Common myeloid progenitor, CD34-positive (primary cell): ENCODE measurements at places on chromosomes 11 and 22.

GRCh38 chr11:116527180-116527991 is 245.4 kb downstream of the BUD13 start:
- no peak for DNase-seq

GRCh38 chr11:95788921-95789505 is 569 bp downstream of the FAM76B start:
- DNase-seq = peak; percentile 62

DNA sequence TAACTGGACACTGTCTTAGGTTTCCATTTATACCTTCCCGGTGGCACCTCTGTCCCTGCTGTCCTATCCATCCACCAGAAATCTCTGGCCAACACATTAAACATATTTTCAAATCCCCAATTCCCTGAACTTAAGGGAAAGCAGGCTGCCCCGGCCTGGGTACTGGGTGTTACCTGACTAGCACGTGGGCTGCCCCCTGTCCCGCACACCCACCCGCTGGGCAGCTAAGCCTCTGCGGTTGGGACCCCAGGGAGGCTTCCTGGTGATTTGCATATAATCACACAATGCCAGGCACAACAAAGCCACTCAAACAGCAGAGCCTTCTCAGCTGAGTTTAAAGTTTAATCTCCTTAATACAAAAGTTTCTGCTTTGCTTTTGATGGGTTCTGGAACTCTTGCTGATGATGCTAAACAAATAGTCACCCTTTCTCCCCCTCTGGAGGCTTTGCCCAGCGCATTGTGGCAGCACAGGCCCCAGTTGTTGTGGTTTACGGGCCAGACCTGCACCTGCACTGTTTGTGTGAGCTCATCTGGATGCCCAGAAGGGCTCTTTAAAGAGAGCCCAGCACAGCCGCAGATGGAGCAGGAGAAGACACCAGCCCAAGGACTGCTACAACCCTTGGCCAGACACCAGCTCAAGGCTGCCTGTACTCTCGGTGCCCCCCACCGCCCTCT is 59.9 kb upstream of the POU2AF1 start:
- DNase-seq = no peak

- no peak for DNase-seq
Measured at GRCh38 chr22:48896766-48897644, 930.7 kb downstream of the BRD1 start.

DNA sequence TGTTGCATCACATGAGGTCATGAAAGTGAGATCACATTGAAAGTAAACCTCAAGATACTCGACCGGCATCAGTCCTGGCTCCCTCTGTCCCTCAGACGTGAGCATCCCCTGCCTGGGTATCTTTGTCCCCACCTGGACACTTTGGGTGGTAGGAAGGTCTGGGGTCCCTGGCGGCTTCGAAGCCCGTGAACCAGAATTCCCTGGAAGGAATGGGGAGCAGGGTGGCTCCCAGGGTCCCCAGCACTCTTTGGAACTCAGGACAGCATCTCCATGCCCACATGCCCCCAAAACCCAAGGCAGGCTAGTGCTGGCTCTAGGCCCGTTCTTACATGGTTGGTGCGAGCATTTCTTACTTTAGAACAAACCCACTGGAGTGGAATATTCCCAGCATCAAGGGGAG is 7.5 kb downstream of the DERL3 start:
- no peak for DNase-seq

- no peak for DNase-seq
Measured at GRCh38 chr11:87832211-87832610, 343.0 kb downstream of the RAB38 start.

DNA sequence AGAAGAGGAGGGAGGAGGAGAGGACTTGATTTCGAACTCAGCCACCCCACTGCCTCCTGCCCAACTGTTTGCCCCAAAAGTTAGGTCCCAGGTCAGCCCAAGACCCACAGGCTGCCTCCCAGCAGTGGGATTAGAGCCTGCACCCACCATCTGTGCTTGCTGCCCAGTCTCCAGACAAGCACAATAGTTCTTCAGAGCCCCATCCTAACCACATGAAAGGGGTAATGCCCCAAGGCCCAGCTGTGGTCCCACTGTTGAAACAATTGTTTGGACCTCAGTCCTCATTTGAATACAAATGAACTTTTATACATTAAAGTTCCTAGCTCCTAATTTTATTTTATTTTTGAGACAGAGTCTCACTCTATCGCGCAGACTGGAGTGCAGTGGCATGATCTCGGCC is 5.4 kb upstream of the VPS51 start:
- no peak for DNase-seq

- no peak for DNase-seq
Measured at GRCh38 chr11:118132385-118133151, 20.1 kb downstream of the SCN4B start.

GRCh38 chr11:134224710-134225664 is 516 bp downstream of the VPS26B start:
- peak; percentile 68 for DNase-seq

DNA sequence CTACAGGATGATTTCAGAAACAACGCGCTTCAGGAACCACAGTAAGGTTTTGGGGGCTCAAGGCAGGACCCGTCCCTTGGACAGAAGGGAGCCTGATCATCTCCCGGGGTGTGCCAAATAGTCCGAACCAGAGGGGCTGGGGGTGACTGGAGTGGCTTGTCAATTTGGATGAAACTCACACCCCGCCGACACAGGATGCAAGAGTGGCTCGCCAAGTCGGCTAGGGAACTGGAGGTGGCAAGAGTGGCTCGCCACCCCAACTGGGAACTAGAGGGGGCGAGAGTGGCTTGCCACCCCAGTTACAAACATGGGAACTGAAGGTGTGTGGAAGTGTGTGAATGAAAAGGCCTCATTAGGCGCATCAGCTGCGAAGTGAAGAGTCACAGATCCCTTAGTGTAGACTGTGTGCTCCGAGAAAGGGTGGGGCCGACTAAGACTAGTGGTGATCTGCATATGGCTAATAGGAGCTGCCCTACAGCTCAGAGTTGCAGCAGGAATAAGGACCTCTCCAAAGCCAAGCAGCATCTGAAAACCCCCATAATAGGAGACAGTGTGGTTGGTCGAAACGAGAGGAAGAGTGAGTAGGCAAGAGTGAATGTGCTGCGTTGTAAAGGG is 26.6 kb upstream of the CPT1A start:
- DNase-seq = no peak

DNA sequence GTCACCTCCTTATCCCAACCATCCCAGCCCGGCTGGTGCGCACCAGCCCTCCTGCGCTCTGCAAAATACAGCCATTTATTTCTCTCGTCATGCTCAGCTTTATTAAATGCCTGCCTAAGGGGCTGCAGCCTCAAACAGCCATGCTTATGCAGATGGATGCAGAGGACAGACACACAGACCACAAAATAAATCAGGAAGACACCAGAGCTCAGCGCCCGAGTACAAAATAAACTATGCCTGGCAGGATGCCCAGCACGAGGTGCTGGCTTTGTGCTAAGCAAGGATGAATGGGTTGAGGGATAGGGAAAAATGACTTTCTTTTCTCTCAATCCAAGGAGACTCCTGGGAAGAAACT is 70.5 kb downstream of the RPUSD4 start:
- DNase-seq = no peak

DNA sequence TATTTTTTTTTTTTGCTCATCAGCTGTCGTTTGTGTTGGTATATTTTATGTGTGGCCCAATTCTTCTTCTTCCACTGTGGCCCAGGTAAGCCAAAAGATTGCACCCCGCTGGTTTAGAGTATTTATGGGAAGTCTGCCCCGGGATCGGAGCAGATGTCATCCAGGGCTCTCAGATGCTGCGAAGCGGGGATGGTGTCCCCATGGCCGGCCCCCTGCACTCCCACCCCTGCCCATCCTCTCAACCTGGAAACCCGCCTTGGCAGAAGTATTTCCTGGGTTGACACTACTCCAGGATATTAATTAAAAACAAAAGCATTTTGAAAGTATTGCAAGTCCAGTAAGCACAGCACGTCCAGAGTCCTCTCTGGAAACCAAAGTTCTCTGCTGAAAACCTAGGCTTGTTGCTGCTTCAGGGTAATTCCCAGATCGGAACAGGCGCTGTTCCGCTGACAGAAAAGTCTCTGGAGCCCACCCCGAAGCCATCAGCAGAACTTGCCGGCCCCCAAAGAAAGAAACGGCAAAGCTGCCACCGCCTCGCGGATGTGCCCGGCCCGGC is 833 bp downstream of the SCUBE2 start:
- peak; percentile 28 for DNase-seq

DNA sequence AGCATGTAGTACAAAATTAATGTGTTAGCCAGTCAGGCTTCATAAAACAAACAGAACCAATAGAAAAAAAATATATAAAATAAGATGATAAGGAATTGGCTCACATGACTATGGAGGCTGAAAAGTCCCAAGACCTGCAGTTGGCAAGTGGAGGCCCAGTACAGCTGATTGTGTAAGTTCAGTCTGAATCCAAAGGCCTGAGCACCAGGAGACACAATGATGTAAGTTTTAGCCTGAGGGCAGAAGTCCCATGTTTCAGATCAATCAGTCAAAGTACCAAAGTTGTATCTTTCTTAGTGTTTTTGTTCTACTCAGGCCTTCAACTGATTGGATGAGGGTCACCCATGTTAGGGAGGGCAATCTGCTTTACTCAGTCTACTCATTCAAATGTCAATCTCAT is 14.3 kb upstream of the OR10D3 start:
- DNase-seq = no peak

DNA sequence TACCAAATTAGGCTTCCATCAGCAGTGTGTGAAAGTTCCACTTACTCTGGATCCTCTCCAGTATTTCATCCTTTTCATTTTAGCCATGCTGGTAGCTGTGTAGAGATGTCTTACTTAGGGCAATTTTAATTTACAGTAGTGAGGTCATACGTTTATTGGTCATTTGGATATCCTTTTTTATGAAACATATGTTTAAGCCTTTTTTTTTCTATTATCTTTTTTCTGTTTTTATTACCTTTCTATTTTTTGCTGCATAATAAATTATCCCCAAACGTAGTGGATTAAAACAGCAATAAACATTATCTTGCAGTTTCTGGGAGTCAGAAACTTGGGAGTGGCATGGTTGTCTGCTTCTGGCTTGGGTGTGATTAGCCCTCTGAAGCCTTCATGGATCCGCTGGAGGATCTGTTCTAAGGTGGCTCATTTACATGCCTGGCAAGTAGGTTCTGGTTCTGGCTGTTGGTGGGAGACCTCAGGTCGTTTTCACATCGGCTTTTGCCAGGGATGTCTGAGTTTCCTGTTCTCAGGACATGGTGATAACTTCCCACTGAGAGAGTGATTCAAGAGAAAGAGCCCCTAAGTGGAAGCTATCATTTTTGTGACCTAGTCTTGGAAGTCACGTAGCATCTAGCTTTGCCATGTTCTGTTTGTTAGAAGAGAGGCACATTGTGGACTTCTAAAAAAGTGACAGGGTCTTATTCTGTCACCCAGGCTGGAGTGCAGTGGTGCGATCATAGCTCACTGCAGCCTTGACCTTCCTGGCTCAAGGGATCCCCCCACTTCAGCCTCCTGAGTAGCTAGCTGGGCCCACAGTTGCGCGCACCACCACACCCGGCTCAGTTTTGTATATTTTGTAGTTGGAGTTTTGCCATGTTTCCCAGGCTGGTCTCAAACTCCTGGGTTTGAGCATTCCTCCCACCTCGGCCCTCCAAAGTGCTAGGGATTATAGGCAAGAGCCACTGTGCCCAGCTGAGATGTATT is 38.6 kb downstream of the PPP6R3 start:
- no peak for DNase-seq

- DNase-seq = no peak
Measured at GRCh38 chr11:76158394-76159302, 47.7 kb downstream of the WNT11 start.

DNA sequence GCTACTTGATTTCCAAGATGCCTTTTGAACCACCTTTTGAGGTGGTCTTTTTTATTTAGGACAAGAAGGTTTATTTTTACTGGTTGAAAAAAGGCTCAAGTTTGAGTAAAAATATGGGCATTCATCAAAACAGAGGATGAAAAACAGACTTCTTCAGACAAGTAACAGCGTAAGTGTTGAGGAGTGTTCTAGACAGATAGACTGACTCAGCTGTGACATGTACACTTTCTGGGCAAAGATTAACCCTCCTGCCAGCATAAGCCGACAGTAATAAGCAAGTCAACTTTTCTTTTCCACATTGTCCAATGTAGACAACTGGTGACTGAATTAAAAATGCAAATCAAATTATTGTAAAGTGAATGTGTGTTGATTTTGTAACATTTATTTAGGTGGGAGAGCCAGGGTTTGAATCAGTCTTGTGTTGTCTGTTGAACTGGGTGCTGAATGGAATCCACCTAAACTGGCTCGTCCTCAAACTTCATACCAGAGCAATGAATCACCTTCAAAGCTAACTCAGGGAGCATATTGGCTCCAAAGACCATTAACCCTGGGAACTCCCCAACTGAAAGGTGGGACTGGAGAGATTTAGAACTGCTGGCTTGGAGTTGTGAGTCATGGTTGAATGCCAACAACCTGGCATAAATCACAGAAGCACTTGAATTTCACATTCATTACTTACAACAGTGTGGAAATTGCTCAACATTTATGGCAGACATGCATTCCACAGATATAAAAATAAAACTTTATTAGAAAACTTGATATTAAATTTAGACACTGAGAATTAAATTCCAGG is 377.0 kb downstream of the ETS1 start:
- DNase-seq = peak; percentile 85

DNA sequence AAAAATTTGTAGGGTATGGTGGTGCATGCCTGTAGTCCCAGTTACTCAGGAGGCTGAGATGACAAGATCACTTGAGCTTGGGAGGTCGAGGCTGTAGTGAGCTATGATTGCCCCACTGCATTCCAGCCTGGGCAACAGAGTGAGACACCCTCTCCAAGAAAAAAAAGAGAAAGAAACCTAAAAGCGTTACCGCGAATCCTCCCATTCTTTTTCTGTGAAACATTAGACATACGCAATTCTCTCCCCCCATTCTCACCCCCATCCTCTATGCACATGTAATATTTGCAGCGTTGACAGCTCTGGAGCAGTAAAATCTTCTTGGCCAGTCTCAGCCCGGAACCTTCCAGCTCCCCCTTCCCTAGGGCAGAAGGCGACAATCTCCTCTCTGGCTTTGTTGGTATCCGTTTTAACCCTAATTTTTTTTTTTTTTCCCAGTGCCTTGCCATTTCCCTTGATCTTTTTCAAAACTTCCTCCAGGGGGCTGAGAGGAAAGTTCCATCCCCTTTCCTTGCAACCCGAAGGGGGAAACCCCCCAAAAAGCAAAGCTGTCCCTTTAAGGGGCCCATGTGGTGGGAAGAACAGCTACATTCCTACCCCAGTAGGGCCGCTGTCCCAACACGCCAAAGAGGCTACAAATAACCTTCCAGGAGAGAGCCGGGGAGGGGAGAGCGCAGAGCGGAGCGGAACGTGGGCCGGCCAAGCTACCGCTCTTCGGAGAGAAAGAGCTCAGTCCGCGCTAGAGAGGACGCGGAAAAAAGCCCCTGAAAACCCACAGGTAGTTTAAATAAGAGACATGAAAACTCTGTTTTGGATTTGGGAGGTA is 1.9 kb downstream of the LRP4 start:
- peak; percentile 59 for DNase-seq

DNA sequence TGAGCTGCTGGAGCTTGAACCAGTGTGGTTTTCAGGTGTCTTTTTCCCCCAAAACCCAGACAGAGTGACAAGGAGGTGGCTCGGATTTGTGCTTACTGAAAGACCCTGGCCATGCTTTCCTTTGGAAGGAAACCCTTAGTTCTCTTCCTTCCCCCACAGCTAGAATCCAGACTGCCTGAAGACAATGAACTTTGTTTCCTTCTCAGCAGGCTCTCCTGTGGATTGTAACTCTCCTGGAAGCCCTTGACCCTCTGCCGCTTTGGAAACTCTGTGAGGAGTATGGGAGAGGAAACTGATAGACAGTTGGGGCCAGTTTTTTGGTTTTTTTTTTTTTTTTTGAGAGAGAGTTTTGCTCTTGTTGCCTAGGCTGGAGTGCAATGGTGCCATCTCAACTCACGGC is 62.1 kb upstream of the SESN3 start:
- no peak for DNase-seq

GRCh38 chr11:93525601-93526345 is 17.4 kb downstream of the SMCO4 start:
- DNase-seq = no peak
